ENCODE measurements at places on chromosomes 5 and 9.

- DNase-seq = peak; percentile 78
Observed at GRCh38 chr5:134526483-134527155, 1.1 kb downstream of the JADE2 start.

GRCh38 chr5:137995077-137995748 is 37.7 kb downstream of the FAM13B start:
- no peak for DNase-seq

DNA sequence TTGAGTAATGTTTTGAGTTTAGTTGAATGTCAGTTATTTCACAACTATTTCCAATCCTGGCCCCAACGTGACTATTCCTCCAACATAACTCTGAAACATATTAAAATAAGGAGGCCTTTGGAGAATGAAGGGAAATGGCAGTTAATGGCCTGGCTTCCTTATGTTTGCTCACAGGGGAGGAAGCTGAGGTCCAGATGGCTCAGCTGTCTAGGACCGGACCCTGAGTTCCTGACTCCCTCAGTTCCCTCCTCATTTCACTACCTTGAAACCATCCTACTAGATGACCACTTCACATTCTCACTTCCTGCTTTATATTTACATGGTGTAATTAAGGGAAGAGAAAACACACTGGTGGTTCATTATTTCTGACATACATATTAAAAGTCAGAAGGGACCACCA is 6.6 kb downstream of the OTULINL start:
- DNase-seq = no peak

- no peak for DNase-seq
Observed at GRCh38 chr5:172453986-172454357, 353 bp downstream of the SH3PXD2B start.

DNA sequence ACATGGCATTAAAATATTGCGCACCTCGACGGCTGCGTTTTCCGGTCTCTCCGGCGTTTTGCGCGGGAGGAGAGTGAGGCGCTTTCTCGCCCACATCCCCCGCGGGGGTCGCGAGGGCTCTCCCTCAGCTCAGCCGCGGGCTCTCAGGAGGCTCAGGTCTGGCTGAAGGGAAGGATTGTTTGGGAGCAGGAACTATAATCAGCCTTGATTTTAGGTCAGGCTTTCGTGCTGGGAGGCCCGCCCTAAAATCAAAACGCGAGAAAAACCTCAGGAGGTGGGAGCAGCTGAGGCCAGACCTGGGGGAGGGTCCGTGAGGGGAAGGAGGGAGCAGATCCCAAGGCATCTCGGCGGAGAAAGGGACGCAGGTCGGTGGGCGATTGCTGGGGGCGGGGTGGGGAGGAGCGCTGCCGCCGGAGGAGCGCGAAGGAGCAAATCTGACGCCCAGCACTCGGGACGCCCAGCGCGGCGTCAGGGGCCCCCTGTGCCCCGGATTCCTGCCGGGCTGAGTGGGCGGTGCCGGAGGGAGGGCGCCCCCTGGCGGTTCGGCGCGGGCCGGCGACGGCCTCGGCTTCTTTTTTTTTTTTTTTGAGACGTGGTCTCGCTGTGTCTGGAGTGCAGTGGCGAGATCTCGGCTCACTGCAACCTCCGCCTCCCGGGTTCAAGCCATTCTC is 18.7 kb upstream of the RNF130 start:
- peak; percentile 82 for DNase-seq

GRCh38 chr5:134153657-134154056 is 23.1 kb downstream of the SKP1 start:
- DNase-seq = no peak

DNA sequence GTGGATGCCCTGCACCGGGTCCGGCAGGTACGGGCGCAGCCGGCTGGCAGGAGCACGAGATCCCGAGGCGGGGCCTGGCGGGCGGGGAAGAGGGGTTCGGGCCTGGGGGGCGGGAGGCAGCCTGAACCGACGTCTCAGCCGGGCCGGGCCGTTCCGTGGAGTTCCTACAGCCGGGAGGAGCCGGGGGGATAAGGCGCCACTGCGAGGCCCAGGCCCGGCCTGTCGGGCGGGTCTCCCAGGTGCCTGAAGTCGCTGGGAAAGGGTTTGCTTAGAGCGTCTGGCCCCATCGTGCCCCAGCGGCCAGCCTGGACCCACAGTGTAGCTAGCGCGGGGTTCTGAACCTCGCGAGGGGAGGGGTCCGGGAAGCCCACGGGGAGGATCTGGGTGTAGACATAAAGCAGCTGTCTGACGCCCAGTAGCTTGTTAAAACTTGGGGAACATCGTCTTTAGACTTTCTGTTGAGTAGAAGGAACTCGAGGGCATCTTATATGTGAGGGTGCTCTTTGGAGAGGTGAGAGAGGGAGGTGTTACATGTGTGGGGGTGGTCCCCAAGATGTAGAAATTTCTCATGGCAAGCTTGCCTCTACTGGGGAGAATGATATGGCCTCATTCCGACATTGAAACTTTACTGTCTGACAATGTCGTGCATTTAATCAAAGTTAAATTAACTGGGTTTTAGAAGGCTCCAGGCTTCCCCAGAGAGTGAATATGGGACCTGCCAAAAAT is 524 bp downstream of the FUBP3 start:
- DNase-seq = no peak

DNA sequence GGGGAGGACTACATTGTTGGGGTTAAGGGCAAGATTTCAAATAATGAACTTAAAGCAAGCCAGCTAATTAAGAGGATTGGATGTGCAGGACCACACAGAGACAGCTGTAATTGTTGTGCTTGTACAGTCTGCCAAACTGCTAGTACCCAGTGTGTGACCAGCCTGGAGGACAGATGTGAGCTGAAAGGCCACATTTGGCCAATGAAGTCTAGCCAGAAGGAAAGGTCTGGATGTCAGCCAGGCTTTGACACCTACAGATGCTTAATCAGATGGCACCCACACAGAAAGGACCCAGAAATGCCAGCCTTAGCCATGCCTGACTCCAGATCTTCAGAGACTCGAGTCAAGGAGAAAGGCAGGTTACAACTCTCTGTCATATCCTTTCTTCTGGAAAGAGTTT is 491.1 kb downstream of the KIF4B start:
- DNase-seq = no peak

DNA sequence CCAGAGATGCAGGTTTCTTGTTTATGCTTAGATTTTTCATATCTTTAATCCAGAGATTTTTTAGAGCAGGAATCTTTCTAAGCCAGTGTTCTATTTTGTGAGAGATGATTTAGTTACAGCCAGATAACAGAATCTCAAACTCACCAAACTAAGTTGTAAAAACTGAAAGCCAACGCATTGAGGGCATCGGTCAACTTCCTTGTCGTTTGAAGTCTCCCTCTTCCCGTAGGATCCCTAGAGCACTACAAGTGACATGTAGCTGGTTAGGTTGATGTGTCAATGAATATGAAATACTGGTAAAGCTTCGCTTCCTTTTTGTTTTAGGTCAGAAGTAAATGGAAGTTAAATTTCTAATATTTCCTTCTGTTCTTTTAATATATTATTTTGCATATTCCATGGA is 139.6 kb downstream of the YIPF5 start:
- DNase-seq = no peak

- no peak for DNase-seq
Observed at GRCh38 chr9:93261735-93262523, 78.0 kb downstream of the WNK2 start.

GRCh38 chr5:152405145-152405544 is at the start of gene NMUR2:
NMUR2 (minus strand) TSS chr5:152405279; CDS start chr5:152405113, 166 bp downstream.
- DNase-seq = no peak

DNA sequence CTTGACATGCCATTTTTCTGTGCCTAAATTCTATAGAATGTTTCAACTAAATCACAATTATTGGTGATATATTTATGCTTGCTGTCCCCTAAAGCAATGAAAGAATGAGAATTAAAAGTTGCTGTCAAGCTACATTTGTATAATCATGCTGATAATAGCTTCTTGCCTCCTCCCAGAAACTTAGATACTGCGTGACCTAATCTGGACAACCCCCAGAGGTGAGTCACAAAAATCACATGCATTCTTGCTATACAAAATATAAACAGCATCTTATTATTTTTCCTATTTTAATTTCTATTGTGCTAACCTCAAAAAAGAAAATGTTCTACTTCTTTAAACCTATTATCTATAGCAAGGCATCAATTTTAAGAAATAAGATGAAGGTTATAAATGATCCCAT is 995.8 kb upstream of the ACO1 start:
- DNase-seq = no peak

- DNase-seq = no peak
Observed at GRCh38 chr5:166165596-166165995, 2125.8 kb upstream of the WWC1 start.

- no peak for DNase-seq
Observed at GRCh38 chr5:128083811-128084227, 253 bp downstream of the SLC12A2 start.

DNA sequence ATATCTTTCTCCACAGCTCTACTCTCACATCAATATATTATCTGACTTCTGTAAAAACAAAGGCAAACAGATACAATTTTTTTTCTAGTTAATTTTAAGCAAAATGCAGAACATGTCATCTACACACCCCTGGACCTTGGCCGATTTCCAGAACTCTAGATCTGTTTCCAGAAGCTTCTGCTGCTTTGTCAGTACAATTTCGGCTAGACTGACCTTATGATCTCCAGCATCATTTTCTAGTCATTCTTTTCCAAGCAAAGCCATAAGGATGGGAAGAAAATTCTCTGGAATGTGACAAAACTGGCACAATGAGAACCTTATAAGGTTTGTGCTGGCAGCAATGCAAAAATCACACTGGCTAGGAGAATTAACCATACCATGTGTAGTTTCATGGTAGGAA is 132.8 kb upstream of the MPDZ start:
- DNase-seq = no peak

- no peak for DNase-seq
Observed at GRCh38 chr5:65508978-65509377, 27.3 kb upstream of the ADAMTS6 start.

- DNase-seq = no peak
Observed at GRCh38 chr9:123611226-123611625, 255.2 kb downstream of the CRB2 start.

GRCh38 chr9:4550777-4551484 is 60.7 kb downstream of the SLC1A1 start:
- no peak for DNase-seq

DNA sequence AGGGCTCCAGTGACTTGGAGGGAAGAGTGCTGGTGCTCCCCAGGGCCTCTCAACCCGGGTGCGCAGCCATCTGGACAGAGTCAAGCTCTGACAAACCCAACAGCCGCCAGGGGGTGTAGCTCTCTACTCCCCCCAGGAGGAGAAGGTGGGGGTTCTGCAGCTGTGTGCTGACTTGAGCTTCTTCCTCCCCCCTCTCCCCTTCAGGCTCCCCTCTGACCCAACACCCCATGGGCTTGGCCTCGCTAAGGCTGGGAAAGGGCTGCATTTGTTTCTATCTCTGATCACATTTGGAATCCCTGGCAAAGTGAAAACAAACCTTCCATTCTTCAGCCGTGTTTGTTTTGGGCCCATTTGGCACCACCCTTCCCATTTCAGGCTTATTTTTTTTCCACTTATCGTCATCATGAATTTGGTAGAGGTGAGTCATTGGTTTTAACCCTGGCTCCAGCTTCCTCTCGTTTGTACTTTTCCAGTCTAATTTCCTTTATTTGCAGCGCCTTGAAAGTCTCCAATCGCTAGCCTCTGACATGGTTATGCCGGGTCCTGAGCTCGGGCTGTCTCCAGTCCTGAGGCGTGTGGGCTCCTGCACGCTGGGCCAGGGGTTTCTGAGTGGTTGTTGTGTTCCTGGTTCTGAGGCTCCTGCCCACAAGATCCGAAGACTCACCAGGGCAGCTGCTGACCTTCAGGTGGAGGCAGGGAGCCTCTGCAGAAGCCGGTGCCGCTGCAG is 36.1 kb downstream of the DAP start:
- DNase-seq = no peak

- DNase-seq = no peak
Observed at GRCh38 chr9:124259158-124259808, 1.5 kb downstream of the NEK6 start.

GRCh38 chr5:172413601-172414171 is 40.6 kb downstream of the SH3PXD2B start:
- DNase-seq = no peak

Measured in naive thymus-derived CD8-positive, alpha-beta T cell (primary cell).